ENCODE measurements at places on chromosomes 5 and 9. TPM values are rescaled to one million over a fixed set of nuclear protein-coding genes. Genes with fewer than 3 reads are reported as not detected.

DNA sequence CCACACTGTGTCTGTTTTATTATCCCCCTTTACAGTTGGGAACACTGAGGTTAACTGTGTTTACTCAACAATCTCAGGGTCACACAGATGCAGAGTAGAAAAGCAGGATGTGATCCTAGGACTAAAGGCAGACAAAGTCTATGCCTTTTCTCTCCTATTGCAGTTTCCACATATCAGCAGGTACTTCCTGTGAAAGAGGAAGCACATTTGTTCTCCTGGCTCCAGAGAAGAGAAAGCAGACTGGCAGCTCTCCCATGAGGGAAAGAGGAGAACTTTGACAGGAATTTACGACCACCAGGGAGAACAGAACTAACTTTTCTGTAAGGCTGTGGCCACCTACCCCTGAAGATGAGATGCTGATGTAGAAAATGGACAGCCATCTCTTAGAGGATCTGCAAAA is 84.2 kb upstream of the TNC start:
- DNase-seq: no peak

GRCh38 chr5:81909677-81910076 is 62.1 kb upstream of the ATG10 start:
- DNase-seq: no peak

The CCIN gene
- polyA plus RNA-seq: 0.08 TPM

GRCh38 chr9:99130069-99130468 is 25.2 kb downstream of the TGFBR1 start:
- no peak for DNase-seq

The EIF4E1B gene
- not detected for polyA plus RNA-seq

The FRRS1L gene
- polyA plus RNA-seq: 0.12 TPM

The CCNO gene
- polyA plus RNA-seq: 6.7 TPM

The CAMK4 gene
- 6.3 TPM for polyA plus RNA-seq

DNA sequence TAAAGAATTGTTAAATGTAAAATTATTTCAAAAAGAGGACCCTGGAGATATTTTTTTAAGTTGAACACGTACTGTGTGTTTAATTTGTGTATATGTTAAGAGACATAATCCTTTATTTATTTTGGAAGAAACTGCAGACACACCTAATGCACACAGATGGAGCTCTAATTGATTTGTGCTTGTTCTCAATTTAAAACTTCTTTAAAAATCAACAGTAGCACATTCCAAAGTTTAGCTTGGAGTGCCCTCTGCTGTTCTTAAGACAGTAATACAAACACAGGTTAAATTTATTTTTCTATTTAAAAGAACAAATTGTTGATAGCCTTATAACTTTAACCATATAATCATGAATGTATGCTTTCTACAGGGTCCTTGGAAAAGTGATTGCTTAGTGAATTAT is 277.6 kb upstream of the ADAMTS16 start:
- DNase-seq: no peak

GRCh38 chr5:162824360-162824759 is 613.0 kb upstream of the CCNG1 start:
- no peak for DNase-seq

DNA sequence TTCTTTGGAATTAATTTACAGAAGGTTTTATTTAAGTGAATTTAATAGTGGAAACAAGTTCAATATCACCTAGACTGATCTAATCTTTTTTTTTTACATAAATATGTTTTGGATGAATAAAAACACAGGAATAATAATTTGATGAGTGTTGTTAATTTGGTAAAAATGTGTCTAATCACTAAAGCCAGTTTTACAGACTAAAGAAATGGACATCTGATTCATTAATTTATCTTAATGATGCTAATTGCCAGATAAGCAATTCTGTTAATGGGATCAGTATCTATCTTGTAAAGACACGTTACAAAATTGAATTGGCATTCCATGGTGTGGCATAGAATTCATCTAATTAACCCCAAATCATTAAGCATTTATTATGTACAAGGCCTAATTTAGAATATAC is 743.3 kb upstream of the CDH6 start:
- DNase-seq: no peak

GRCh38 chr5:6718718-6719117 is 5.5 kb downstream of the TENT4A start:
- DNase-seq: no peak
